ENCODE measurements at places on chromosomes 12 and 14. TPM values are rescaled to one million over a fixed set of nuclear protein-coding genes. Genes with fewer than 3 reads are reported as not detected.

Gene TSPAN8
- total RNA-seq = 3.6 TPM

DNA sequence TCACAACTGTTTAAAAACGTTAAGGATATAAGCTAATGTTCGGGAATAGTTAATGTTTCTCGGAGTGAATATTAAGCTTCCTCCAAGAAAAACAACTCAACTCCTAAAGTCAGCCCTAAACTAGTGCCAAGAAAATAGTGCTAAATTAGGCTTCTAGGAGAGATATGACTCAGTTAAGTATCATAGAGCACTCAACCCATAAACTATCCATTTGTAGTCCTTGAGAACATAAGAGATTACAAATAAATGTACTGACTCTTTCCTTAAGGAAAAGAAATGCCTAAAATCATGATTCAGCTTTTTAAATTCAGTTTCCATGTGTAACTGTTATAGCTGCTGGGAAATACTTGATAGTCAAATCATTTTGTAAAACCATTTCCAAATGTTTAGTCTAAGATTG lies 117.1 kb downstream of the HMGA2 start:
- peak; percentile 92 for DNase-seq

DNA sequence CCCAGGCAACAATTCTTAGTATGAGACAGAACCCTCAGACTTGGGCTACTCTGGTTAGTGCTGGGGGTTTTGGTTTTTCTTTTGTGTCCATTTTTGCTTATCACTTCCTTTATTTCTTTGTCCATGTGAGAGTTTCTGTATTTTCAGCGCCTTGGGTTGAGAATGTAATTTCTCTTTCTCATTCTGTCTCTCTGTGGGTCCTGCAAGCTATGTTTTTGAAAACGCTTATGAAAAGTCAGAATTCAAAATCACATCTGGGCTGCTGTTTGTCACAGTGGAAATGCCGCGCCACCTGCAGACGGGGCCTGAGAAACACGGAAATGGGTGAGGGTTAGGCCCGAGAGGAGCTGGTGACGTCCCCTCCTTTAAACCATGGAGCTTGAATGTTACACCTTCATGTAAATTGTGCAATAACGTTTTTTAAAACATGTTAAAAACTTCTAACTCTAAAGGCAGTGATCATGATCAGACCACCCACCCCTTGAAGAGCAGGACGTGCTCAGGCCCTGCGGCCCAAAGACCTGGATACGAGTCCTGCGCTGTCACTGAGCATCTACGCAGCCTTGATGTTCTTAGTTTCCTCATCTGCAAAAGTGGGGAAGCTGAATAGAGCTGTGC lies 26.1 kb downstream of the JDP2 start:
- DNase-seq = no peak

DNA sequence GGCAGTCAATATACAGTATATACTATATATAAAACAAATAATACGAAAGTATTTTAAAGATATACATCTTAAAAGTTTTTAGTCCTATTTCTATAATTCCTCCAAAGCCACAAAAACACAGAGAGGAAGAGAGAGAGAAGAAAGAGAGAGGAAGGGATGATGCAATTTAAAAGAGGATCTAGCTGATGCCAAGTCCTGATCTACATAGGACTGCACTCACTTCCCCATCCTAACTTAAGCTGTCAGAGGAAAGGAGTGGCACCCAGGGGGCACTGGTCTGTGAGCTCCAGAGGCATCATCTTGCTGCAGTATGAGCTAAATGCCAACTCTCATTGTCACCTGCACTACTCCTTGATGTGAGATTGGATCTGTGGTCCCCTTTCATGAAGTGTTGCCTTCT lies 95.8 kb downstream of the C12orf42 start:
- DNase-seq = no peak

GRCh38 chr14:33679025-33679424 lies 271.8 kb downstream of the EGLN3 start:
- no peak for DNase-seq

GRCh38 chr12:89752341-89752740 lies 43.7 kb upstream of the ATP2B1 start:
- DNase-seq = no peak

Gene LBHD2
- not detected for total RNA-seq

DNA sequence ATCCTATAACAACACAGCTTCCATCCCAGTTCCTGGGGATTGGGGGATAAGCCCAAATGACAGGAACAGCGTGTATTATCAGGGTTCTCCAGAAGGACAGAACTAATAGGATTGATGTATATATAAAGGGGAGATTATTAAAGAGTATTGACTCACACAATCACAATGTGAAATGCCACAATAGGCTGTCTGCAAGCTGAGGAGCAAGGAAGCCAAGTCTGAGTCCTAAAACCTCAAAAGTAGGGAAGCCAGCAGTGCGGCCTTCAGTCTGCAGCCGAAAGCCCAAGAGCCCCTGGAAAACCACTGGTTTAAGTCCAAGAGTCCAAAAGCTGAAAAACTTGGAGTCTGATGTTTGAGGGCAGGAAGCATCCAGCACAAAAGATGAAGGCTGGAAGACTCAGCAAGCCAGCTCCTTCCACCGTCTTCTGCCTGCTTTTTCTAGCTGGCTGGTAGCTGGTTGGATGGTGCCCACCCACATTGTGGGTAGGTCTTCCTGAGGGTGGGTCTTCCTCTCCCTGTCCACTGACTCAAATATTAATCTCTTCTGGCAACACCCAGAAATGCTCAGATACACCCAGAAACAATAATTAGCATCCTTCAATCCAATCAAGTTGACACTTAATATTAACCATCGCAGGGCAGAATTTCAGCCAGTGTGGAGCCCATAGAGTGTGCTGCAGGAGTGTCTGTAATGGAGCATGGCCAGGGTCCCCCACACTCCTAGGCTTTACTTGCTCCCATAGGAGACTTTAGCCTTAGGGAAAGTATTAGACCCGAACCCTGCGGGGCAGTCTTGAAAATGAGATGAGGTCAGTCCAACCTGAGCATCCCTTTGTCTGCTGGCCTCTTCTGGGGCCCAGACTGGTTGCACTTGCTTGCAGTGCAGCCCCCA lies 111.1 kb downstream of the SINHCAF start:
- no peak for DNase-seq

DNA sequence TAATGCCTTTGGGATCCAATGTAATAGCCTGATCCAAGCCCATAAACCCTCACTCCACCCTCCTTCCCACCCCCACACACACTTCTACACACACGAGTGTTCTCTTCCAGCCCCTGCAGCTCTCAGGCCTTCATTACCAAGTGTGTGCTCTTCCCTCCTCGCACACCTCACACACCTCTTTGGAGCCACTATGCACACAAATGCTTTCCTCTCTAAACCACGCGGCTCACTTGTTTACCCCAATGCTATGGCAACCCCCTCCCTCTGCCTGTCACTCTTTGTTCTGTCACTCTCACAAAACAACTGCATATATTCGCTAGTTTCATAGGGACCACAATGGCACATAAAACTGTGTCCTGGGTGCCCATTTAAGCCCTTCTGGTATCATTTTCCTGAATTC lies 35.1 kb downstream of the PPP2R5E start:
- DNase-seq = no peak

GRCh38 chr14:75875958-75876357 lies 105.8 kb downstream of the TGFB3 start:
- no peak for DNase-seq

Data from umbilical cord (tissue), 2 donors.